ENCODE measurements at places on chromosomes 5 and 9.

GRCh38 chr5:79588696-79589095 is 23.5 kb upstream of the TENT2 start:
- no peak for DNase-seq

- no peak for DNase-seq
These were observed 4.2 kb upstream of the NFIL3 start for GRCh38 chr9:91427873-91428272.

DNA sequence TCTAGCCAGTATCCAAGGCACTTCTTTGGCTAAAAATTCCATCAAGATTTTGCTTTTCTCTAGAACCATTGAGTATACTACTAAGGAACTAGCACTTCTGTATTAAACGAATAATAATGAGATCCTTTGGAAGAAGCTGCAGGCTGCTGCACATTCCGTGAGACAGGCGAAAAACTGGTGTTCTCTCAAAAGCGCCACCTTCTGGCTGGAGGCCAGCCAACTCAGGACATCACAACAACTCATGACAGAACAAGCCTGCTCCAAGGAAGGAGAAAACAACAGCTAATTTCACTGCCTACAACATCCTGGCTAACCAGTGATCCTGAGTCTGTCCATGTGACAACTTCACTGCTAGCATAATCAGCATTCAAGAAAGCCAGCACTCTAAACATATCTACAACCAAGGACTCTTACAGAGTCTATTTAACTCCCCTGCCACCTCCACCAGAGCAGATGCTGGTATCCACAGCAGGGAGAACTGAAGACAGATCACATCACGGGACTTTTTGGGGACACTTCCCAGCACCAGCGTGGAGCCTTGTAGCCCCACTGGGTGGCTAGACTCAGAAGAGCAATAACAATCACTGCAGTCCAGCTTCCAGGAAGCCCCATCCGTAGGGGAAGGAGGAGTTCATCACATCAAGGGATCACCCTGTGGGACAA is 150.5 kb downstream of the YTHDC2 start:
- DNase-seq, result no peak

- DNase-seq, result no peak
These were observed 4.3 kb upstream of the AFAP1L1 start for GRCh38 chr5:149267241-149267973.

GRCh38 chr9:83988411-83988810 is 7.8 kb downstream of the RMI1 start:
- DNase-seq, result no peak
